ENCODE measurements at places on chromosomes 11 and 22.

- no peak for DNase-seq
Measured at GRCh38 chr11:110262072-110262403, 34.4 kb downstream of the RDX start.

- no peak for DNase-seq
Measured at GRCh38 chr11:134636071-134636470, 224.0 kb upstream of the B3GAT1 start.

DNA sequence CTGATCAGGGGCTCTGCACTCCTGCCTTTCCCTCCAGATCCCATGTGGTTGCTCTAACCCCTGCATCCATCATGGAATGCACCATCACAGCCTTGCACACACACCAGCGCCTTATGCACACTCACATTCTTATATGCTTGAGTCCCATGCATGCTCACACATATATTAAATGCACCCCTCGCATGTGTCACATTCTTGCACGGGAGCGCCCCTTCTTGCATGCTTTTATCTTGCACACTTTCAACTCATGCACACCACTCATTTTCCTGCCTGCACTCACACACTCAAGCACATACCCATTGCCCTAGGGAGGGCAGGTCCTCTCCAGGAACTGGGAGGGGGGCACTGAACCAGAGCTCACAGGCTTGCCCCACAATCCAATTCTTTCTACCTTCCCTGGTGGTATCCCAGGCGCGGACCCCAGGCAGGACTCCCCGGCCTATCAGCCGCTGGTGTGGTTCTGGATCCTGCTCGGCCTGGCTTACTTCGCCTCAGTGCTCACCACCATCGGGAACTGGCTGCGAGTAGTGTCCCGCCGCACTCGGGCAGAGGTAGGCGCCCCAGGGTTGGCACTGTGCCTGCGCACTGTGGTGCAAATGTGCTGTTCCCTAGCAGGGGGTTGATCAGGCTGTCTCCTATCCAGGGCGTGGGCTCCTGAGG lies 2.3 kb upstream of the CATSPERZ start:
- DNase-seq, result no peak

GRCh38 chr11:35427071-35427470 lies 7.7 kb upstream of the SLC1A2 start:
- no peak for DNase-seq

DNA sequence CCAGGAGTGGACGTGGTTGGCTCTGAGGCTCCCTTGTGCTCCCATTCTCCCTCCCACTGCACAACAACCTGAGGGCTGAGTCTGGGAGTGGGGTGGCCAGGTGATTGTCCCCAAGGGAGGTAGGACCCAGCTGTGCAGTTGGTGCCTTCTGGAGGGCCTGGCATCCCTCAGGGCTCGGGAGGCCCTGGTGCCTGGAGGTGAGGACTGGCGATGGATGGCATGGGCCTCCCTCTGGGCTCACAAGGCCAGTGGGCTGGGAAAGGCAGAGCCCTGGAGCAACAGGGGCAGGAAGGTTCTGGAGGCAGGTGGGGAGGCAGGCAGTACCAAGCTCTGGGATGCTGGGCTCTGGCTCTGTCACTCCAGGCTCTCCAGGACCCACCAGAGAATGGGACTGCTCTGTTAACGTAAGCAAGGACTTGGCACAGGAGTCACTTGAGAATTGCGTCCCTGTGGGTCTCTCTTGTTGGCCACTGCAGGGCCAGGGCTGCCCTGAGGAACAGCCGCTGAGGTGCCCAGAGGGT lies 114.2 kb downstream of the KCNQ1OT1 start:
- DNase-seq, result no peak

- no peak for DNase-seq
Measured at GRCh38 chr11:11213117-11213516, 139.9 kb downstream of the CSNK2A3 start.

- no peak for DNase-seq
Measured at GRCh38 chr22:48368975-48369525, 1458.6 kb downstream of the BRD1 start.

- DNase-seq, result peak; percentile 98
Measured at GRCh38 chr11:27209562-27210005, 153.4 kb downstream of the CCDC34 start.

GRCh38 chr11:10855295-10855694 lies 2.6 kb downstream of the ZBED5 start:
- DNase-seq, result no peak

DNA sequence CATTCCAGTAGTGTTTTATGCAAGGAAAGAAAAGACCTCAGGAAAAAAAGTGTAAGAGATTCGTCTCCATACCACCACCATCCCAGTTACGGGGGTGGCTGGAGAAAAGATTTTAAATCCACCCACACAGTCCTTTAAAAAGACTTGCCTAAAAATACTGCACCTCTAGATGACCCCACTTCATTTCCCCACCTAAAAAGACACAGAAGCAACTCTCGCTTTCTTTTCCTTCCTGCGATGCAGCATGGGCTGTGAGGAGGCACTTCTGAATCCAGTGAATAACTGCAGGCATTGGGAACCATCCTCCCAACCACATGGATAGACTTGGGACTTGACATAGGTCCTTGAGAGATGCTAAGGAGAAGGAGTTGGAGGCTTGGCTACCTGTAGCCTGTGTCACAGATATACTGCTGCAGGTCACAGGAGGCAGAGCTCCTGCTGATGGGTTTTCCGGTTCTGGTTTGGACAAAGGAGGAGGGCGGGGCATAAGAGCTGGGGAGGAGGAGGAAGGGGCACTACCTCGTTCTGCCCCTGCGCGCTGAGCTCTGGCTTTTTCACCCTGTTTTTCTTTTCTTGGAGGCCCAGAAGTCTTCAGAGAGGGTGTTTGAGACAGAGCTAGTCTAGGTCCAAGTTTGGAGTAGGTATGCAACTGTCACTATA lies 285.9 kb downstream of the NTM start:
- no peak for DNase-seq

DNA sequence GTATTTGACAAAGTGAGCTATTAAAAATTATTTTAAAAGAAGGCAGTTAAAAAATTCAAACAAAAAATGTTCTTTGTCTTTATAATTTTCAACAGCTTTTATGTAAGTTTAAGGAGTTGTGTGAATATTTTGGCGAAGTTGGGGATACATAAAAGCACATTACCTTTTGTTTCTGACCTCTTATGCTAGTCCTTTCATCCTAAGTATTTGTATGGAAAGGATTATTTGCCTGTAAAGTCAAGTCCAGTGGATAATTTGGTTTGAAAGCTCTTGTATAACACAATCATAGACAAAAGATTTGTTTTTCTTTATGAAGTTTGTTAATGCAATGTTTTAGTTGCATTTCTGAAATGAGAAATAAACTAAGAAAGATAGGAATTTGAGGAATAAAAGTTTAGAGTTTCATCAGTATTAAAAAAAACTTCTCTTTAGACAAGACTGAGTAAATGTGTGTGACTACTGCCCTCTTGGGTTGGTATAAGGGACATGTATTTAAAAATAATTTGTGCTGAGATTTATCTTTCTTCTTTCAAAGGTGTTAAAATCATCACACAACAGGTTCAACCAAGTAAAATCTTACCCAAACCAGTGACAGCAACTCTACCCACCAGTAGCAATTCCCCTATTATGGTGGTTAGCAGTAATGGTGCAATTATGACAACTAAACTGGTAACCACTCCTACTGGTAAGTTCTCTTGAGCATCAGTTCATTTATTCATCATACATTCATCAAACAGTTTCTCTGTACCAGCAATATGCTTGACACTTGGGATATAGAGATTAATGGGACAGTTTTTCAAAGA lies 68.2 kb downstream of the EMSY start:
- peak; percentile 3 for DNase-seq

- no peak for DNase-seq
Measured at GRCh38 chr11:112364962-112365481, 104.4 kb upstream of the PLET1 start.

DNA sequence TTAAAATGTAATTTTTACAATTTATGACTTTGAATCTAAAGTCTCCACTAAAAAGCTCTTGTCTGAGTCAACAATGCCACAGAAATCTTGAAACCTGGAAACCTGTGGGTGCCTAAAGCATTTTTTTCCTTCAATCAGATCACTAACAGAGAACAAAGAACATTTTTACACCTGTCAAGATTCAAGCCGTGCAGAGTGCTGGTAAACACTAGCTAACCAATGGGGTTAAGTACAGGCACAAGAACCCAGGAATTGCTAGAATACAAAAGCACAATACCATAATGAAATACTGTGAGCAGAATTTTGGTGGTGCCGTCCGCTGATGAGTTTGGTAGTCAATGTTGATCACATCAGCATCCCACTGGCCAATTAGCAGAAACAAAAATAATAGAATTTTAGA lies 380.3 kb upstream of the PITPNB start:
- no peak for DNase-seq

- DNase-seq, result no peak
Measured at GRCh38 chr11:133905677-133906156, 51.1 kb downstream of the IGSF9B start.

- no peak for DNase-seq
Measured at GRCh38 chr22:46775850-46776826, 13.7 kb downstream of the TBC1D22A start.

DNA sequence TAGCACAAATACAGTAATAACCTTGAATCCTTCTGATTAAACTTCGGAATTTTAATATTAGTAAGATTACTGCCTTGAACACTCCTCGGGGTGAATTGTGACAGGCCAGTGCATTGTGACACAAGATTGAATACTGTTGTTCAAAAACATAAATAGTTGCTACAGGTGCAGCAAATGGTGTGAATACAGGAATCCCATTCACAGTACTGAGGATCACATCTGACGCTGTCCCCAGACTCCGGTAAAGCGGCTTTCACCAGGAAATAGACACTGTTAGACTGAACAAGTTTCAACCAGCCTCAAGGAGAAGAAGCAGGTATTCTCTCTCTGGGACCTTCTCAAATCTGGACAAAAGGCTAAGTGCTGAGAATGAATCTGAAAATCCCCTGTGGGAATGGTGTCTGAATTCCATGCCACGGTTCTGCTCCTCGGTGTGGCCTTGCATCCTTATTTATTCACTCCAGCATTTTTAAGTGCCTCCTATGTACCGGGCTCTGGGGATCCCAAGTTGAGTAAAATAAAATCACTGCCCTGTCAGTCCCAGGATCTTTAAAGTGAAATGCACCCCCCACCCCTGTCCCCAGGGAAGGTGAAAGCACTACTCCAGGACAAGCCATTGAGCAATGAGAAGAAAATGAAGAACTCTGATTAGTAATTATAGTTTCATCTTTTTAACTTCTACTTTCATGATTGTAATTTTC lies 3.4 kb downstream of the LGR4 start:
- peak; percentile 55 for DNase-seq

DNA sequence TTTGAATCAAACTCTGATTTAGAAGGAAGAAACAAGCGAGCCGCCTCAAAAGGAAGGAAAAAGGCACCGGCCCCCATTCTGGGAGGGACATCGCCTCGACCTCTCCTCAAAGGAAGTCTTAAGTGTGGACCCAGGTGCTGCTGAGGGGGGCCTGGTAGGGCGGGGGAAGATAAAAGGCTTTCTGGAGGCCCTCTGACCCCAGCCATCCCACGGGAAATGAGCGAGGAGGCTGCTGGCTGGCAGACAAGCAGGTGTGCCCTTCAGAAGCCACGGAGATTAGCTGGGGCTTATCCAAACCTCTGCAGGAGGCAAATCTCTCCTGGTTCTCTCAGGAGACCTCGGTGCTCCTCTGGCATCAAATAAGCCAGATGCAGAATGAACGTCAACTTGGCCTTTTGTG lies 171.4 kb upstream of the BLID start:
- DNase-seq, result no peak

DNA sequence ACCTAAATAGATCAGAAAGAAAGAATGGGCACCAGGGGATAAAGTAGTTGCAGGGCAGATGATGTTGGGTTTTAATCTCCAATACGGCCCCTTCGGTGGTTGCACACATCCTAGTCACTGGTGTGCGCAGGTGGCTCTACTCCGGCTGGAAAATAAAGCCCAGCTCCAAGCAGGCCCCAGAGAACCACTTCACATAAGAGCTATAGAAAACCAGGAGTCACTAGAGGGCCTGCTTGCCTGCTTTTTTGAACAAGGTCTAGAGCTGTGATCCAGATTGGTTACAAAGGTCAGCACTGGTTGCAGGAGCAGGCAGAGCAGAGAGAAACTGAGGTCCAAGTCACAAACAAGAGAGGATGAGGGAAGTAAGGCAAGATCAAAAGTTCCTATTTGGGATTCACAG lies 41.5 kb upstream of the MS4A8 start:
- no peak for DNase-seq
